ENCODE measurements at places on chromosomes 6 and 20.

DNA sequence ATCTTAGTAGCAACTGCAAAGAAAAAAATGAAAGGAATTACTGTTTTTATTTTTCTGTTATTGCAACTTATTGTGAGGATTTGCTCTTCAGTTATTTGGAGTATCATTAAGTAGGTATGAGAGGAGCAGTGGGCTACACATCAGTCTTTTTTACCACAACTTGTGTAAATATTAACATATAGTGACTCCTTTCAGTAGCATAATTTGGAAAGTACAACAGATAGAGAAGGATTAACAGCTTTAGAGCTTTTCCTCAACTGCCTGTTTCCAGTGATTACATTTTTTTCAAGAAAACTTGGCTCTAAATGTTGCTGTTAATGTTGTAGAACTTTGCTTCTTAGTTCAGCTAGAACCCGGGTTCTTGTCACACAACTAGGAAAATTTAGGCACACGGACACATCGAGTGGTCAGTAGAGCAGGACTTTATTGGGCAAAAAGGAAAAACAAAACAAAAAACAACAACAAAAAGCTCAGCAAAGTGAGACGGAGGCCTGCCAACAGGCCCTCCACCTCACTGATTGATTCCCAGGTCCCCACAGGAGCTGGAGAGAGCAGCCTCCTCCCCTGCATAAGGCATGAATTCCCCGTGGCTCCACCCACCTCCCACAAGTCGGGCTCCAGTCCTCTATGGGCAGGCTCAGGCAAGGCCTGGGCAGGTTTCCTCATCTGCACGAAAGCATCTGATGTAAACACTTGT, 75.1 kb downstream of the ADGRG6 start:
- DNase-seq = no peak

DNA sequence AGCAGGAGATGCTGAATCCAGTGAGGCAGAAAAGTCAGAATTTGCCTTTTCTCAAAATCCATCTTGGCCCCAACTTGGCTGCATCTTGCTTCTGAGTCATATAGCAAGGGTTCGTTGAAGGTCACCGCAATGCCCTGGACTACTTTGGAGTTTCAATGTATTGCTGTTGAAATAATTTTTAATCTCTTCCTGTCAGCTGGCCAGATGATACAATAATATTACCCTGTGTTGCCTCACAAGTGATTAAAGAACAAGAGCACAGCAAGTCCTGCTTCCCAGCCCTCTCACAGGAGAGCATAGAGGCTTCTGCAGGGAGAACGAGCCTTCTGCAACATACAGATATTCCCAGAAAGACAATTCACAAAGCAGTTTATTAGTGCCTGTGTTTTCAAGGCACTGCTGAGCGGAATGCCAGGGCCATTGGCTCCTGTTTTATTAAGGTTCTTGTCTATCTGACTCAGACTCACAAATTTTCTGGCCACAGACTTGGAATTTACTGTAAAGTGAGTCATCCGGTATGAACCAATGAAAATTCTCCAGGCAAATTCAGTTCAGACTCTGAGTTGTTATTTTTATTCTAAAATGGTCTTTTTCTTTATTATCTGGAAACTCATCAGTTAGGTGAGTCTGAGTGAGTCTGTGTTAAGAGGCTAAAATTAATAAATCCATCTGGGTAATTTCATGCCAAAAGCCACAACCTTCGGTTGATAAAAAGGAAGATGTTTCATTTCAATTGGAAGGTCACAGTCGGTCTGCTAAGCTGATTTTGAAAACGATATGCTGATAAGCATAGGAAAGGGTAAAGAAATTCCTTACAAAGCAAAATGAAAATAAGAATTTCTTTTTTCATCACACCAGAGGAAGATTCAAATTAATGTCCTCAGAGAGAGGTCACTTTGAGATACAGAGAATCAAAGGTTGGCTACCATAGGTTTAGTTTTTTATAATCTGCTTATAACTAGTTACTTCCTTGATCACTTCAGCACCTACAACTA, 289.4 kb upstream of the STXBP5 start:
- no peak for DNase-seq

GRCh38 chr6:130190701-130191690, 31.8 kb downstream of the SAMD3 start:
- DNase-seq = no peak

GRCh38 chr6:257774-258173, 34.5 kb upstream of the DUSP22 start:
- no peak for DNase-seq

DNA sequence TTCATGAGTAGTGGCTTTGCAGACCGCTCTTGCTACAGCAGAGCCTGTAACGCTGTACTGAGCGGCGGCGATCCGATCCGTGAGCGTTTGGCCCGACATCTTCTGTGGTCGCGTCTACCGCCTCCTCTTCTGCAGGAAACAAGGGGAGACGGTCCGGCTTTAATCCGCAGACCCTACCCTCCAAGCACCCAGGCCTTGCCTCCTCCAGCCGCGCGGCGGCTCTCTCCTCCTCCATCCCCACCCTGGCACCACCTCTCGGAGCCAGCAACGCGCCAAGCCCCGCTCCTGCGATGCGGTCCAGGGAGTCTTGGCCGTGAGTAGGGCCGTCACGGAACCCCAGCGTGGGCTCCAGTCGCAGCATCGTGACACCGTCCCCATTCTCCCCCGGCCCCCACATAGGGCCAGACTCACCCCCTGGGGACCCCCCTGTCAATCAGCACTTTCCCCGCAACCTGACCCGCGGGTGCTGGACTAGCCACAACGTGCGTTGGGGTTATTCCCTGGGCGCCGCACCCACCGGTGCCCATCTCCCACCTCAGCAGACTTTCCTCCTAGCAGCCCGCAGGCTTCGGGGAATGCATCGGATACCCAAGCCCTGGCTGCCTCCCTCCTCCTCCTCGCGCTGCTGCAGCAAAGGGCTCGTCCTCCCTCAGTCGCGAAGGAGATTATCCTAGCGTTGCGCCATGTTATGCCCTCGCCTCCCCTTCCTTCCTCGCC, 914 bp downstream of the SNAP91 start:
- no peak for DNase-seq

DNA sequence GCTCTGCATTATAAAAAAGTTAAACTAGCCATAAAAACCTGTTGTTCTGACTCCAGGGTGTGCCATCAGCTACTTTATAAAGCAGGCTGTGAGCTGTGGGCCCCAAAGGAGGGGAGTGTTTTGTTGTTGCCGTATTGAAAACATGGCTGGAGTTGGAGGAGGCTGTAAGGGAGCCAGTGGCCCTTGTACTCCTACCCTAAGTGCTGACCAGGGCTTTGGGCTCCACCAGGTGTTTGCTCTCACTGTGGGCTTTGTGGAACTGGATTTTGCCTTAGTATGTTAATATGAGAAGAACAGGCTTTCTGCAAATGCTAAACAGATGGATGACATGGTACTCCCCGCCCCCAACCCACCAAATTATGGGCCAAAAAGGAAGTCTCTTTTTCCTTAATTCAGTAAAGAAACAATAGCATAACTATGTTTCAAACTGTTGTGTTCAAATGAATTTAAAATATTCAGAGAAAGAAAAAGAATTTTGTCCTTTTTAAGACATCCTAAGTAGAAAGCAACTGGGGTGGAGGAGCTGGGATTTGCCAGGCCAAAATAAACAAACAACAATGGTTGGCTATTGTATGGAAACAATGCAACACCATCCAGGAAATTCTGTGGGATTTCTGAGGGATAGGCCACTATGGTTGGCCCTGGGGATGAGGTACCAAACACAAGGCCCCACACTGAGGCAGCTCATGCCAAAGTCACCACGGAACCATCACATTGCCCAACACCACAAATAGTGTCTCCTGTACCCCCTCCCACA, 63.3 kb downstream of the PLCG1 start:
- no peak for DNase-seq

DNA sequence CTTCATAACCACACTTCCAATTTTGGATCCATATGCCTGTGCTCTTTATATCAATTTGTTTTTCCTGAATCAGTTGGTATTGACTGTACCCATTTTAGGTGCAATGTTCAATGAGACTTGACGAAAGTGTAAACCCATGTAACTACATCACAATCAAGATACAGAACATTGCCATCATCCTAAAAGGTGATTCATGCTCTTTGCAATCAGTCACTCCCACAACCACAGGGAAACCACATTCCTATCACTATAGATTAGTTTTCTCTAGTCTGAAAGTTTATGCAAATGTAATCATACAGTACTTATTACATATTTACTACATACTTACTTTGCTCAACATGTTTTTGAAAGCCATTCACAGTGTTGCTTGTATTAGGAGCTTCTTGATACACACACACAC, 167.4 kb downstream of the ADGRG6 start:
- DNase-seq = no peak

DNA sequence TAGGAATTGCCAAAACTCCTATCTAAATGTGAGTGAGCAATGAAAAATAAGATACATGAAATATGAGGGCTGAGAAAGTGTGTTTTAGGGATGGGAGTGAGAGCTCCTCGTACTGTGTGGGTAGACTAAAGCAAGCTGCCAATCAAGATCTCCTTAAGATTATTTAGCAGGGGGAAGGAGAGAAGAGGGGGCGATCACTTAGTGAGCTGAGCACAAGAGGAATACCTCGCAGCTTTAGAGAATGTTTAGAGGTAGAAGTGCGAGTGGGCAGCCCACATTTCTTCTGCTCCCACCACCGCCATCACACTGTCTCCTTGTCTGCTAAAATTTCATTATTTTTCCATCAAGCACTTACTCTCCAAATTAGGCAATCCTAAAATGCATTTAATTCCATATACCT, 312.6 kb downstream of the ALDH8A1 start:
- no peak for DNase-seq

- no peak for DNase-seq
Observed at GRCh38 chr6:165186441-165187205, 122.8 kb downstream of the C6orf118 start.

DNA sequence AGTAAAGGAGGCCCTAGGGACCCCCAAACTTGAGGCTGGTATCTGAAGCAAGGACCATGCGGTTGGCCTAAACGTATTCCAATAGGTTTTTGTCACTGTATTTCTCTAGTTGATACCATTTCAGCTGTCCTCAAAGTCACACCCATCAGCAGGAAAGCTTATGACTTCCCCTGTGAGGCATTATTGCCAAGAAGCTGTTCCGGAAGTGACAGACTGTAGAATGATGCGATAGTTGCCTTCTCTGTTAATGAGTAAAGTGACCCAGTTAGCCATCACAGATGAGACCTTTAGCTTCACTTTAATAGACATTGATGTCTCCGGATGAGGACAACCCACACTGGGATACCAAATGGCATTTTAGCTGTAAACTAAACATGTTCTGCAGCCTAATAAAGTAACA, 147.9 kb downstream of the RNGTT start:
- DNase-seq = no peak

DNA sequence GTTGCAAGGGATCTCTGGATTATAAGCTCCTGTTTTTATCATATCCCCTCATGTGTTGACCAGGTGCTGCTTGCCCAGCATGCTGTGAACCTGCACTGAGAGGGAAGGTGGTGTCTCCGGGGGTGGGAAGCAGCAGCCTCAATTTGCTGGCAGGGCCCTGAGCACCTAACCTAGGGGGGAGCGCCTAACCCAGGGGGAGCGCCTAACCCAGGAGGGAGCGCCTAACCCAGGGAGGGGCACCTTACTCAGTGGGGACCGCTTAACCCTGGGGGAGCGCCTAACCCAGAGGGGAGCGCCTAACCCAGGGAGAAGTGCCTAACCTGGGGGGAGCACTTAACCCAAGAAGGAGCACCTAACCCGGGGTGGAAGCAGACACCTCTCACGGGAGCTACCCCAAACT, 83.3 kb upstream of the QKI start:
- no peak for DNase-seq

All from T-helper 9 cell (primary cell).